ENCODE measurements at places on chromosomes 4 and X.

GRCh38 chr4:20456407-20456806 is 204.7 kb downstream of the SLIT2 start:
- no peak for DNase-seq

GRCh38 chrX:123740536-123740935 is 7.7 kb upstream of the THOC2 start:
- no peak for DNase-seq

DNA sequence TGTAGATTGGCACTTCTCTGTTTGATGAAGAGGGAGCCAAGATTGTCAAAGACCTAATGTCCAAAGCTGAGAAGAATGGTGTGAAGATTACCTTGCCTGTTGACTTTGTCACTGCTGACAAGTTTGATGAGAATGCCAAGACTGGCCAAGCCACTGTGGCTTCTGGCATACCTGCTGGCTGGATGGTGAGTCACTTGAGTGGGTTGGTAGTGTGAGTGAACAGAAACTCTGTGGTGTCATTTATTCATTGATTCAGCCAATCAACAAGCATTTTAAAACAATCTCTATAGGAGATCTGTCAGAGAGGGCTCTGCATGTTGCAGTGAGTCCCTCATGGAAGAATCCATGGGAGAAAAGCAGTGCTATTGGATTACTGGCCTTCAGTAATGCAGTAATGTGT is 16.3 kb downstream of the TAF9B start:
- no peak for DNase-seq

DNA sequence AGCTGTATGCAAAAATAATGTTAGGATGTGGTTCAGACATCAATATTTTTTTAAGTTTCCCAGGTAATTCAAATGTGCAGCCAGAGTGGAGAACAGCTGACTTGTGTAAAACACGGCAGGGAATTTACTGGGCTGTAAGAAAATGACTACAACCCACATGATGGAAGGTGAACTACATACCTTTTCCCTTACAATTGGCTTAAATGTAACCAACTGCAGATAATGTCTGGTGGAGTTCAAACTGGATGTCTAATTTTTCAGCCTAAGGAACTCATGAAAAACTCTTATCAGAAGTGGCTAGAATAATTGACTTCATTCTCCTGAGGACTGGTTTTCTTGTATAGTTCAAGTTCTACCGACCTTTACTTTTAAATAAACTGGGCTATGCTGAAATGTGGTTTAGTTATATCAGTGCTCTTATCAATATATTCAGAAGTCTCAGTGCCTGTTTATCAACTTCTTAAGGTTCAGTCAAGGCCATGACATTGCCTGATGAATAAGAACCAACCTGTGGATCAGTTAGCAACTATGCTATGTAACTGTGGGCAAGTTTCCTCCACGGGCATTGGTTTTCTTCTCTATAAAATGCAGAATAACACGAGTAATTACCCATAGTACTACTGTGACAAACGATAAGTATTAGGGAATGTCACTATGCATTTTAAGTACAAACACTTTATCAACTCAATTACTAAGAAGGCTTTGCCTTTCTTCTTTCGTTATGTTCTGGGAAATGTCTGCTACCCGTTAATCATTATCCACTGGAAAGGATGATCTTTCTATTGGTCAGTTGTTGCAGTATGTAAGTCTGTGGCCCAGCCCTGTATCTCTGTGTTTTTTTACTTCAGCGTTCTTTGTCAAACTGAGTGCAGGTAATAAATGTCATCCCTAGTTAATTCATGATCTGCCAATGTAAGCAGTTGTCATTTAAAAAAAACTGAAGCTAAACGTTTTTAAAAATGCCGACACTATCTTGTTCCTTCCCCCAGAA is 181.6 kb downstream of the PCDH7 start:
- no peak for DNase-seq

DNA sequence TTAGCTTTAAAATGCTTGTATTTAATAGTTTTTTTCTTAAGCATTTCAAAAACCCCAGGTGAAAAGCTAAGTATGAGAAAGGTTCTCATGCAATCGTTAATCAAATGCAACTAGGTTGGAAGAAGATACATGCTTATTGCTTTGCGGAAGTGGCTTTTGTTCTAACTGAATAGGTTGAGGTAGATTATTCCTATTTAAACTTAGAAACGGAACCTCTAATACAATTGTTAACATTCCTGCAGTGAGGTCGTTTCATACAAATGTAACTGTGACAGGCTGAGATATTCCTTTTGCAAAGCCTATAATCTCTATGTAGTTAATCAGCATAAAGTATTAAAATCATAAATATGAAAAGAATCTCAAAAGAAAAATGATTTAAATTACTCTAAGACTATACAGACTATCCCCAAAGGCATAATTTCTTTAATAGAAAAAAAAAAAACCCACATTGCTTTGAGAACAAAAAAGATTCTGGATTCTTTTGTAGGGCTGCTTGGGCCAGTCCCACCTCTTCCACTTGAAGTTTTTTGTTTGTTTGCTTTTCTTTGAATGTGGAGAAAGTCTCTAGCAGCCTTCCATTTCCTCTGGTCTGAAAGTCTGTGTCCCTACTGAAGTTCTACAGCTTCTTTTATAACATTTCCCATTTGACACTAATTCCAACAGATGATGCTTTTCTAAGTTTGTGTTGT is 25.6 kb upstream of the SORBS2 start:
- DNase-seq = no peak

DNA sequence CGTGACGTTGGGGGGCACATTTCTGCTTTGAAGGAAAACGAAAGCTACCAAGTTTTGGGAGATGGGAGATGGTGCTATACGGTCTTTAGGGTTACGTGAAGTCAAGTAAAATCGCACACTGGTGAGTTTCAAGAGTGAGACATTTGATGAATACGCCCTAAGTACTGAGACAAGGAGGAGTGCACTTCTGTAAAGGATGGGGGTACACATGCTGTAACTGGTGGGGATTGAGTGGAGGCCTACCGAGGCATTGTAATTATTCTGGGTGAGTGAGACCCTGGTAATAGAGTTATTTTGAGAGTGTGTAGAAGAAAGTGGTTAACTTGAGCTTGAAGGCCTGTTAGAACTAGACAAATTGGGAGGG is 536 bp downstream of the SH3BGRL start:
- DNase-seq = no peak

DNA sequence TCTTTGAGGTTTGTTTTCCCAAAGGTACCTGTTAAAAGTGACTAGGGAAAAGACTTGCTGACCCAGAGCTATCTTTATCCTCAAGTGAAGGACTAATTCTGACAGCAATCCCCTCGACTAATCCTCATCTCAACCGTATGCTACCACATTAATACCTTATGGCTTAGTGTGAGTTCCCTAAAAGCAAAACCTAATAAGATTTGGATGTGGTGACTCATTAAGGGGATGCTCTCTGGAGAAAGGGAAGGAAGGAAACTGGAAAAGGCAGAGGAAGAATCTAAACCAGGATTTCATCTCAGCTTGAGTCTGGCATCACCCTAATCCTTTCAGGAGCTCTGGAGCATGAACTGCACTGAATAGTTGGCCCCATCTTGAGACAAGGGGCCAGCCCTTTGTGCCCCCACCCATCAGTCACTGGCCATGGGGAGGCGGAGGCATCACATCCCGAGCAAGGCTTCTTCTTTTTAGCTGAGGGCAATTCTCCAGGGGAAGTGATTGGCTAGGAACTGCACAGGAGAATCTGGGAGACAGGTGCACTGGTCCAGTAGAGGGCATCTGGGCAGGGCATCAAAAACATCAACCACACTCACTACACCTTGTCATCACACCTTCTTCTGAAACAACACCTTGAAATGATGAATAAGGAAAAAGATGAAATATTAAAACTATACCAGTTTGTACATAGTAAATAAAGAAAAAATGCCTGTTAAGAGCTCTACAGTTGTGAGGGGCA is 6.9 kb upstream of the BBS7 start:
- DNase-seq = no peak

GRCh38 chr4:109174224-109174953 is 128.1 kb downstream of the COL25A1 start:
- DNase-seq = no peak

GRCh38 chrX:22674932-22675331 is 324.8 kb upstream of the DDX53 start:
- no peak for DNase-seq

GRCh38 chr4:73311428-73311827 is 52.8 kb upstream of the ANKRD17 start:
- DNase-seq = no peak

GRCh38 chrX:134501941-134502340 is 42.0 kb downstream of the HPRT1 start:
- DNase-seq = no peak

- no peak for DNase-seq
These were observed 39.3 kb upstream of the RAP2C start for GRCh38 chrX:132258509-132258908.

- DNase-seq = no peak
These were observed 65.2 kb downstream of the IGFBP7 start for GRCh38 chr4:57044996-57045395.

DNA sequence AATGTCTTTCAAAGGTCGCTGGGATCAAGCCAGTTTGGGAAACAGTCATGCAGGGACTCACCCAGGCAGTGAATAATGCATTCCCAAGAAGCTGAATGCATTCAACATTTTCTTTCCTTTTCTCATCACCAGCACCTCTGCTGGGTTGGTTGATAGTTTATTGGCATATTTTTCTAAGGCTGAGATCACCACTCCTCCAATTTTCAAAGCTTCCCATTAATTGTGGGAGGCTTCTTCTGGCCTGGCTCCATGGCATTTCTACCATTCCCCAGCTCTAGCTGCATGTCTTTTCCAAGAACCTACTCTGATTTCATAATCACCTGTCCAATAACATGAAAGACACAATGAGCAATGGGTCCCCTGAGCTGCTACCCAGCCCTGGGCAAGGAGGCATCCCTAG is 35.8 kb downstream of the CHRDL1 start:
- DNase-seq = no peak
